ENCODE measurements at places on chromosomes 1 and 21.

GRCh38 chr1:174963529-174964125 is 36.1 kb upstream of the CACYBP start:
- no peak for DNase-seq

GRCh38 chr1:160206421-160207117 is 1.4 kb downstream of the PEA15 start:
- no peak for DNase-seq

- DNase-seq, result no peak
These were observed 25.1 kb upstream of the NGF start for GRCh38 chr1:115363171-115363570.

GRCh38 chr1:43274804-43275180 is 5.0 kb downstream of the TMEM125 start:
- DNase-seq, result no peak

DNA sequence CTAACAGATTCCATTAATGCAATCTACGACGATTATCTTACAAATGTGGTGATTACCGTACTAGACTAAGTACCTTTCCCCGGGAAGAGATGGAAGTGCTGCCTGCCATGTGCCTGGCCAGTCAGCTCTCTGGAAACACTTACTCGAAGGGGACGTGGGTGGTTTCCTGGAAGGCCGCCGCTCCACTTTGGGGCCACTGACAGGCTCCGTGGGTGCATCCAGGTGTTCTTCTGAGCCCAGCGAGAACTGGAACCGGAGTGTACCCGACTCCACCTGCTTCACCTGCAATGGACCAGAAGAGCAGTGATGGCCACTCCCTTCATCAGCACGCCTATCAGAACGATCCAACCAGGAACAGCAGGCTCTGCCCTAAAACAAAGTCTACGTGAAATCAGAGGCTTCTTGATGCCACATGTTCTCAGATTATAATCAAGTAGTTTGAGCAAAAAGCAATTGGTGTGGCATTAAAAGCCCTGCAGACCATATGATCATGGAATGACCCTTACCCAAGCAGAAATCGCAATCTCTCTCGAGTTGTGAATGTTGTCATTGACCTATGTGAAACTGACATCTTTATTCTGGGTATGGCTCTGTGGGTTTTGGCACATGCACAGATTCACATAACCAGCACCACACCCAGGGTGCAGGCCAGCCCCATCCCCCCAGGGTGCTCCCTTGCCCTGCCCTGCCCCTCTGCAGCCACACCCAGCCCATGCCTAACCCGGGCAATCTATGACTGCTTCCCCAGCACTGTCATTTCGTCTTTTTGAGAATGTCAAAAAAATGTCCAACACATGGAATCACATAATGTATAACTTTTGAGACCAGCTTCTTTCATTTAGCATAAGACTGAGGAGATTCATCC is 64.5 kb downstream of the NPHP4 start:
- no peak for DNase-seq

DNA sequence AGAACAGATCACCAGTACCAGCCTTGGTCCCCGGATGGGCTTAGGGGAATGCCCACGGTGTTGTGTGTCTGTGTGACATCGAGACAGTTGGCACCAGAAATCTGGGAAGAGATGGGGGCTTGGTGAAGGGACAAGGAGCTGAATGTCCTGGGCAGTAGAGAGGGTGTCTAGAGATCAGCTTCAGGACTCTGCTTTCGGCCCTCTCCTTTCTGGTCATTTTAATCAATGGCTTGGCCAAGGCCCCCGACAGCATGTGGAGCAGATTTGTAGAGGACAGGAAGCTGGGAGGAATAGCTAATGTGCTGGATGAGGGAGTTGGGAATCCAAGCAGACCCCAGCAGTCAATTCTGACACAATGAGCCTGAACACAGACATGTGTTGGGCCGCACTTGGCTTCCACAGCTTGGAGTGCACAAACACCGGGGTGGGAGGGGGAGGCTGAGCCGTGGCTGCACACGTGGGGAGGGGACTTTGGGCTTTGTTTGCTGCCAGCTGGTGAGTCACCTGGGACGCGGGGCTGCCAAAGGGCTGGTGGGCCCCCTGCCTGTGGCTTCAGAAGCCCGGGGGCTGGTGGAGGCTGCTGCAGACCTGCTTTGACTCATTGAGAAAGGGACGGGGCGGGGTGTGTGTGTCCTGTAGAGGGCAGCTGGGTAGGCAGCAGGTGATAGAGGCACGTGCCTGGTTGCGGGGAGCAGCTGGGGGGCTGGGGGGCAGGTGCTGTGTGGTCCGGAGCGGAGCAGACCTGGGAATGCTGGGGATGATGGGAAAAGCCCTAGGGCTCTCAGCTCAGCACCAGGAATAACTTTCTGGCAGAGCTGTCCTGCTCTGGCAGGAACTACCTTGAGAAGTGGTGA is 20.9 kb downstream of the SLC1A7 start:
- no peak for DNase-seq

DNA sequence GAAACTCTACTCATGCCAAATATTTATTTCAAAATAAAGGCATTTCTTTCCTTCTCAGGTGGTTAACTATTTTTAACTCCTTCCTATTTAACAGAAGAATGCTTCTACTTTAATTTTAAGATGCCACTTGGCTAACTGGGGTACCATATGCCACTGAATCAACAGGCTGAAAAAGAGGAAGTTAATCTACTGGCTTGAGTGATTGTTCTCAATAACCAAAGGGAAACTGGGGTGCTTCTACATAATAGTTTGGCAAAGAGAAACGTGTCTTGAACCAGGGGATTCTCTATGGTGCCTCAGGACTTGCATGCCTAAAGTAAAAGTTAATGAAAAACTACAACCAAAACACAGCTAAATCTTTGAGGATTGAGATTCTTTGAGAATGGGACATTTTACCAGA is 142.6 kb downstream of the DENND1B start:
- no peak for DNase-seq

DNA sequence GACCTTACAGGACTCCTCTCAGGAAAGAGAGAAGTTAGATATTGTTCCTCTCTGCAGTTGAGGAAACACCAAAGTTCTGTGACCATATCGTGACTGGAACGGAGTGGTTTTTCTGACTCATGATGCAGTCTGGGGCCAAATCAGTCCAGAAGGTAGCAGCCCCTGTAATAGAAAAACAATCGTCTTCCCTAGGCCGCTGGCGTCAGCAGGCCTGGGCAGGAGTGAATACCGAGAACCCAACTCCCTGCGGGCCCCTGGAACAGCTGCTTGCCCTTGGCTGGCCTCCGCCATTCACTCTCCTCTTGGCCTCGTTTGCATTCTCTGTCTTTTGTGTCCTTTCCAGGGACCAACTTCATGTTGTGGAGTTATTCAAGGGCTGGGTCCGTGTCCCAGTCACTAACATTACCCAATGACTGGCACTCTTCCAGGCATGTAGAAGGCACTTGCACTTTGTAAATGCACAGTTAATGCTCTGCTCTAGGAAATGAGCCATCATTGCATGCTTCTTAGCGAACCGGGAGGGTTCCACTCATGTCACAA is 10.9 kb upstream of the CD101 start:
- DNase-seq, result peak; percentile 50

DNA sequence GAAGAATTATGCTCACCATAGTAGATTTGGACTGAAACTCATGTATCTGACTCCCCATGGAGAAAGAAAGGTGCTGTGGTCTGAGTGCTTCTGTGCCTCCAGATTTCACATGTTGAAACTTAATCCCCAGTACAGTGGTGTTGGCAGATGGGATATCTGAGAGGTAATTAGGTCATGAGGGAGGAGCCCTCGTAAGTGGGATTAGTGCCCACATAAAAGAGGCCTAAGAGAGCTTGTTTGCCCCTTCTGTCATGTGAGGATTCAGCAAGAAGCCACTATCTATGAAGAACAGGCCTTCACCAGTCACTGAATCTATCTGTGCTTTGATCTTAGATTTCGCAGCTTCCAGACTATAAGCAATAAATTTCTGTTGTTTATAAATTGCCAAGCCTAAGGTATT is 150.1 kb downstream of the PLPP3 start:
- no peak for DNase-seq

DNA sequence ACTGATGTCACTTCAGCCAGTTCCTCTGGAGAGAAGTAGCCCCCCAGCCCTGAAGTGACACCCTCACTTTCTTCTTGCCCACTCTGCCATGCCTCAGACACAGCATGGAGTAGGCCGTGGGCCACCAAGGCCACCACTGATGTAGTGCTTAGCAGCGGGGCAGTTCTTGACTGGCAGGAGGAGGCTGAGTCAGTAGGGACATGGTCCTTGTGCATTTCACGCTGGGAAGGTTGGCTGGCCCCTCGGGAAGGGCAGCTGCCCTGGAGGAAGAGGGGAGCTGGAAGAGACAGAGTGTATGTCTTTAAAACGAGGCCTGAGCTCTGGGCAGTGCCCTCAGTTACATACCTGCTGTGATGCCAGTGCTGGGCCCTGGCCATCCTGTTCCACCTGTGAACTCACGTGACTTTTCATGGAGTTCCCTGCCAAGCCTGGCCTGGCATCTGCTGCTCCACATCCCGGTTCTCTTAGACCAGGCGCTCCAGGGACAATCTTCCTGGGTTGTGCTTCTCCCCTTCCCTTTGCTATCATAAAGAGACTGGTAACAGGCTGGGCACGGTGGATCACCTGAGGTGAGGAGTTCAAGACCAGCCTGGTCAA is 158.6 kb upstream of the TMEM51 start:
- DNase-seq, result no peak
